ENCODE measurements at places on chromosomes 5 and 9. TPM values are rescaled to one million over a fixed set of nuclear protein-coding genes. Genes with fewer than 3 reads are reported as not detected.
A peak's percentile ranks its signal among the peaks of the same experiment; 100 is the strongest.

DNA sequence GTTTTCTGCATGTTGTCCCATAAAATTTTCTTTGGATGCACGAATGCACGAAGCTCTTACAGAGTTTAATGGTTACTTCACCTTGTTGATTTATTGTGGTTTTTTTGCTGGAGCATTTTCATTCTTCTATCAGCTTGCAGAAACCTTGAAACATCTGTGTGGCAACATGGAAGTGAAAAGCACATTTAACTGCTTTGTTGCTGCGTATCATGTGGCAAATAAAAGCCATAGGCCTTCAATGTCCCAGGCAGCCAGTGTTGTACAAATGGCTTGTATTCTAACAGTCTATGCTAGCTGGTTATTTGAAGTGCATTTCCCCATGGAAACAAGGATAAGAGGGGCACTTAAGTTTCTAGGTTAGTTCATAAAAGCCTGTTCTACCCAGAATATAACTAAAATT lies 42.5 kb upstream of the RASGRF2 start:
- no peaks in the 10 kb centered on the region for H3K27me3 ChIP-seq
- no peak overlapping the region for H3K27ac ChIP-seq
- H3K4me1 ChIP-seq = no peaks in the 10 kb centered on the region
- no peak overlapping the region for H3K4me3 ChIP-seq

The OR1J2 gene
- not detected for total RNA-seq

DNA sequence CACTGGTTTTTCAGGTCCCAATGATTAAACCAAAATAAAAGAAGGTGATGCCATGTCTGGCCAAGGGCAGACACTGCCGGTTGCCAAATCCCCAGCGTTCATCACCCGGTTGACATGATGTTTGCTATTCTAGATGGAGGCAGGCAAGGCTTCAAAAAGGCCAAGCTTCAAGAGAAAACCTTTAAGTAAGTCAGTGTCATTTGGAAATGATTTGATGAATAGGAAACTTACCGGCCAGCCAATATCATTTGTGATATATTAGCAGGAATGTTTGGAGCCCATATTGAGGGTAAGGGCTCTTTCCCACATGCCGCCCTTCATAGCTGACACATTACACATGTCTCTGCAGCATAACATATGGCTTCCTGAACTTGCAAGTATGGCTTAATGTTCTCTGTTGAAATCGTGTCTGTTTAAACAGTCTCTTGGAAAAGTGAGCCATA lies 89.5 kb upstream of the TTC23L start:
- no peaks in the 10 kb centered on the region for H3K36me3 ChIP-seq
- DNase-seq = no peak
- no peak overlapping the region for H3K27ac ChIP-seq
- no peaks in the 10 kb centered on the region for H3K4me1 ChIP-seq
- no peak overlapping the region for H3K4me3 ChIP-seq

The SHOC1 gene
- not detected for total RNA-seq

DNA sequence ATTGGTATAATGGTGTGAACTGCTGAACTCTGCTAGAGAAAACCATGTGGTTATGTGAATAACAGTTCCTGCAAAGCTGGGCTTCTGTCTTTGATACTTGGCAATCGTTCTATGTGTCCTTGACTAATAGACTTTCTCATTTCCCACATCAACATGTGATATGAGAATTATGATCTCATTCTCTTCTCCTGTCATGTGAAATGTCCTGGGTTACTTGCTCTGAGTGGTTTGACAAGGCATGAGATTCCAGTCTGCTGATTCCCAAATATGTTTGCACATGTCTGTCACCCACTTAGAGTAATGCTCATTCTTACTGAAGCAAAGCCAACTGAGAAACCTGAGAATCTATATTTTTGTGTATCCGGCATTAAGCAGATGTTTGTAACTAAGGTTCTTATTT lies 141.2 kb downstream of the PARP8 start:
- H3K27ac ChIP-seq = no peak overlapping the region
- H3K27me3 ChIP-seq = no peaks in the 10 kb centered on the region
- DNase-seq = no peak
- H3K36me3 ChIP-seq = no peaks in the 10 kb centered on the region
- H3K4me1 ChIP-seq = no peaks in the 10 kb centered on the region
- H3K4me3 ChIP-seq = no peak overlapping the region

- H3K4me1 ChIP-seq = no peaks in the 10 kb centered on the region
- no peak overlapping the region for H3K4me3 ChIP-seq
- DNase-seq = no peak
- no peaks in the 10 kb centered on the region for H3K36me3 ChIP-seq
- no peak overlapping the region for H3K27ac ChIP-seq
These were observed 13.6 kb upstream of the COMMD10 start for GRCh38 chr5:116071211-116071610.

- H3K27ac ChIP-seq = no peak overlapping the region
- no peaks in the 10 kb centered on the region for H3K36me3 ChIP-seq
- no peaks in the 10 kb centered on the region for H3K4me1 ChIP-seq
- no peaks in the 10 kb centered on the region for H3K27me3 ChIP-seq
- no peak for DNase-seq
These were observed 53.6 kb downstream of the GIN1 start for GRCh38 chr5:103066326-103066725.

- no peaks in the 10 kb centered on the region for H3K36me3 ChIP-seq
- H3K4me3 ChIP-seq = no peak overlapping the region
- DNase-seq = no peak
- H3K27me3 ChIP-seq = no peaks in the 10 kb centered on the region
- H3K27ac ChIP-seq = no peak overlapping the region
These were observed 214.1 kb upstream of the ANKRD55 start for GRCh38 chr5:56447232-56447631.

DNA sequence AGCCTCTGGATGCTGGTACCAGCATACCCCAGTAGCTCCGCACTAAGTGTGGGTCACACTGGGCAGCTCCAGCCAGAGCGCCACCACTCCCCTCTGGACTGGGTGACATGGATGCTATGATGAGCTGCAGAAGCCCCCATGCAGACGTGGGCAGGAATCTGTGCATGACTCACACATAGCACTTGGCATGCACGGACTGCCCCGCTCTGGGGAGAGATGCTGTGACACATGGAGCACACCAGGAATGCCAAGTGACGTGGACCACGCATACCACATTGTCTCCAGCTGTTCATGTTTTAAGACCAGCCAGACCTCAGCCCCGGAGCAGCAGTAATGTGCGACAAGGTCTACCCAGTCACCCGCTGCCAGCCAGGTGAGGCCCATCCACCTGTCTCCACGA lies 64.1 kb downstream of the SEMA4D start:
- H3K4me1 ChIP-seq = no peaks in the 10 kb centered on the region
- no peaks in the 10 kb centered on the region for H3K36me3 ChIP-seq
- no peak for DNase-seq
- H3K27me3 ChIP-seq = no peaks in the 10 kb centered on the region
- H3K27ac ChIP-seq = no peak overlapping the region

The PPP3R2 gene
- total RNA-seq = not detected

DNA sequence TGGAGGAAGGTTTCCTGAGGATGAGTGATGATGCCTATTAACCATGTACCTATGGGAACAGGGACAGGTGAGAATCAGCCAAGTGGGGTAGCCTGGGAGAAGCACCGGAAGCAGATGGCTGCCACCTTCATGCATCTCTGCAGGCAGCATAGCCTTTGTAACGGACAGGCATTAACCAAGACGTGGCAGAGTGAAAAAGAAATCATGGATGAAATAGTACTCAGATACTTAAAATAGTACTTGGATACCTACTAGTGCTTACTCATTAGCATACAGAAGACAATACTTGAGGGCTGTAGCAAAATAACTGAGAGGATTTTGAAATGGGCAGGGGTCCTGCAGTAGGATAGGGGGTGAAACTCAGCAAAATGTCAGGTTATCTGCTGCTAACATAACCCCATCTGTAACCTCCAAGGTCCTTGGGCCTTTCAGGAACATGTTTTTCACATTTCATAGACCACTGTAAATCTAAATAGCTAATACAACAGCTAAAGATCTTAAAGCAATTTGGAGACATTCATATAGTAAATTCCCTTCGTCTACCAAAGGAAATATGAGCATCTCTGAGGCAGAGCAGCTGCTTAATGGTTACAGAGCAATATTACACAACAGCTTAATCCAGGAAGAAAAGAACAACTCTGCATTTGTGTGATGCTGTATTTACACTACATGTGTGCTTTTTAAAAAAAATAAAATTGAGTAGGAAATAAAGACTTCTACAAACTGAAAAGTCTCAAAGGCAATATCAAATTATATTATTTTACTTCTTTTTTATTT lies 154.3 kb downstream of the NFIB start:
- no peak overlapping the region for H3K4me3 ChIP-seq
- DNase-seq = no peak

DNA sequence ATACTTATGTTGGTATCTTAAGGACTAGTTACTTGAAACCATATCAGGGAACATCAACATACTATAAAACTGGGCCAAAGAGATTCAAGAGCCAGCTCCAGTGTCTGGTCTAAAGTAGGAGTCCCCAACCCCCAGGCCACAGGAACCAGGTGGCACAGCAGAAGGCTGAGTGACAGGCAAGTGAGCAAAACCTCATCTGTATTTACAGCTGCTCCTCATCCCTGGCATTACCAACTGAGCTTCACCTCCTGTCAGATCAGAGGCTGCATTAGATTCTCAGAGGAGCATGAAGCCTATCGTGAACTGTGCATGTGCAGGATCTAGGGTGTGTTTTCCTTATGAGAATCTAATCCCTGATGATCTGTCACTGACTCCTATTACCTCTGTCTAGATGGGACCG lies 581.6 kb upstream of the CDH9 start:
- H3K4me1 ChIP-seq = no peaks in the 10 kb centered on the region
- peaks cover 3% of the 10 kb centered on the region for H3K36me3 ChIP-seq
- H3K27ac ChIP-seq = no peak overlapping the region
- H3K4me3 ChIP-seq = no peak overlapping the region
- H3K27me3 ChIP-seq = no peaks in the 10 kb centered on the region

- H3K36me3 ChIP-seq = no peaks in the 10 kb centered on the region
- no peak overlapping the region for H3K4me3 ChIP-seq
- DNase-seq = no peak
- H3K4me1 ChIP-seq = no peaks in the 10 kb centered on the region
- no peaks in the 10 kb centered on the region for H3K27me3 ChIP-seq
- peak overlapping the region; percentile 2 for H3K27ac ChIP-seq
These were observed 336.8 kb downstream of the GLIS3 start for GRCh38 chr9:3962971-3963642.

The BNC2 gene
- 17.0 TPM for total RNA-seq

The SPATA31E1 gene
- not detected for total RNA-seq

- H3K27me3 ChIP-seq = no peaks in the 10 kb centered on the region
- H3K36me3 ChIP-seq = no peaks in the 10 kb centered on the region
- H3K27ac ChIP-seq = no peak overlapping the region
- H3K4me3 ChIP-seq = no peak overlapping the region
- no peak for DNase-seq
These were observed 149.7 kb downstream of the CAAP1 start for GRCh38 chr9:26742828-26743476.

DNA sequence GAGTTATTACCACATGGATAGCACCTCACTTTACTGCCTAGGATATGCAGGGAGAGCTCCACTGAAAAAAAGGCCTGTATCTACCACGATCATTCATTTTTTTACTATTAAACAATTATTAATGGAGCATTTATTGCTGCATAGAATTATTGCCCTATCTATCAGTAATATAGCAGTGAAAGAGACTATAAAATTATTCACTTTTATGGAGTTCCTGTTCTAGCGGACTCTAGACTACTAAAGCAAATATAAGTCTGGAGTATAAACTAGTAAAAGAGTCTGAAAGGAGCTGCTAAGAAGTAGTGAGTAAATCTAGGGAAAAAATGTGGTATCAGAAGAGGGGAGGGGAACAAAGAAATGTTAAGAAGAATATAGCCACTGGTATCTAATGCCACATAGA lies 150.4 kb upstream of the CYLC2 start:
- no peak overlapping the region for H3K27ac ChIP-seq
- no peak for DNase-seq
- H3K36me3 ChIP-seq = no peaks in the 10 kb centered on the region
- H3K4me3 ChIP-seq = no peak overlapping the region
- no peaks in the 10 kb centered on the region for H3K27me3 ChIP-seq

- H3K4me3 ChIP-seq = no peak overlapping the region
- no peaks in the 10 kb centered on the region for H3K27me3 ChIP-seq
- H3K4me1 ChIP-seq = no peaks in the 10 kb centered on the region
- no peak for DNase-seq
These were observed 12.0 kb downstream of the GPSM1 start for GRCh38 chr9:136339173-136339957.

The WDR55 gene
- total RNA-seq = 25.3 TPM

- H3K27ac ChIP-seq = no peak overlapping the region
- DNase-seq = no peak
- H3K27me3 ChIP-seq = no peaks in the 10 kb centered on the region
- H3K4me3 ChIP-seq = no peak overlapping the region
These were observed 20.8 kb downstream of the PLGRKT start for GRCh38 chr9:5416953-5417352.

GRCh38 chr5:116663081-116663480 lies 88.5 kb upstream of the SEMA6A start:
- H3K4me3 ChIP-seq = no peak overlapping the region
- no peaks in the 10 kb centered on the region for H3K4me1 ChIP-seq
- H3K27ac ChIP-seq = no peak overlapping the region
- H3K36me3 ChIP-seq = no peaks in the 10 kb centered on the region
- H3K27me3 ChIP-seq = no peaks in the 10 kb centered on the region

The MLANA gene
- total RNA-seq = not detected

DNA sequence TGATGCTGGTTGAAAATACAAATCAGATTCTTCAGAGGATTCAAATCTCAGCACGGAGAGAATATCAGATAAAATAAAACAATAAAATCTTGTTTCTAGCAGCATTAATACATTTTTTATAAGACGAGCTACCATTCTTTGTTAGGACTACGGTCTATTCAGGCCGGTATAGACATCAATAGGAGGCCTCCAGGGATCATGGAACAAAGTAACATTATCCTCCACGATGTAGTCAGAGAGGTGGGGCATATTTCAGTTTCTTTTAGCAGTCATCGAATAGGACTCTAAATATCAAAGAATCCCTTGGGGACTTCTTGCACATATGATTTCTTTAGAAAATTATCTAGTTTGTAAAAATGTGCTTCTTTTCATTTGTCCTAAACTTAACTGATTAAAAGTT lies 225.9 kb upstream of the HAPLN1 start:
- no peaks in the 10 kb centered on the region for H3K36me3 ChIP-seq
- DNase-seq = no peak
- no peaks in the 10 kb centered on the region for H3K27me3 ChIP-seq
- H3K4me3 ChIP-seq = no peak overlapping the region
- H3K27ac ChIP-seq = no peak overlapping the region

All from breast epithelium (tissue), 4 donors.